ENCODE measurements at places on chromosomes 1 and 21.

- no peak for DNase-seq
These were observed 6.3 kb downstream of the DNAJB4 start for GRCh38 chr1:78011050-78011449.

DNA sequence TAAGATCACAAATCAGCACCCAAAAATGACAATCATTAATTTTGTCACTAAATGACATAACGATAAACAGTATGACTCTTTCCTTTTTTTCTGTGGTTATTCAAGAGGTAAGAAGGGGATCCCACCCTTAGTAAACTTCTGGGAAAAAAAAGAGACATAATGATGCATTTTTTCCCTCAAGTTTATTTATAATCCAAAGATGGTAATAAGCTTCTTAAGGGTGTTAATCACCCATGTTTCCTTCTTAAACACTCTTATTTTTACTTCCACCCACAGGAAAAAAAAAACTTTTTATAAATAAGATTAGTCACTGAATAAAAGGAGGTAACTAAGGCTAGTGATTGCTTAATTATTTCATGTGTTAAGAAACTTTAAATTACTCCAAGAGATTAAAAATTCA, 24.7 kb downstream of the RGS1 start:
- no peak for DNase-seq

DNA sequence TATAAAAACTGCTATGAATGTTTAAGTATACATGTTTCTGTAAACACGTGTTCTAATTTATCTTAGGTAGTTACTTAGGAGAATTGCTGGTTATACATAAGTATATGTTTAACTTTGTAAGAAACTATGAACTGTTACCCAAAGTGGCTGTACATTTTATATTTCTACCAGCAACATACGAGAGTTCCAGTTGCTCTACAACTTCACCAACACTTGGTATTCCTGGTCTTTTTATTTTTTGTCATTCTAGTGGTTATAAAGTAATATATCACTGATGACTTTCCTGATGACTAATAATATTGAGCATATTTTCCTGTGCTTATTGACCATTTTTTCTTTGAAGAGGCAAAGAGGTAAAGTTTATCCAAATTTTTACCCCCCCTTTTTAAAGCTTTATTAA, 76.0 kb downstream of the KIAA0319L start:
- DNase-seq, result no peak

GRCh38 chr1:212587016-212587887, 21.3 kb upstream of the ATF3 start:
- DNase-seq, result no peak

- no peak for DNase-seq
These were observed 125.9 kb downstream of the MAST2 start for GRCh38 chr1:45929257-45929687.

- DNase-seq, result no peak
These were observed 49.6 kb downstream of the RUNX1 start for GRCh38 chr21:34999397-34999941.
